AG04449 (cell line): ENCODE measurements at places on chromosomes 16 and 17.
A peak's percentile ranks its signal among the peaks of the same experiment; 100 is the strongest.

DNA sequence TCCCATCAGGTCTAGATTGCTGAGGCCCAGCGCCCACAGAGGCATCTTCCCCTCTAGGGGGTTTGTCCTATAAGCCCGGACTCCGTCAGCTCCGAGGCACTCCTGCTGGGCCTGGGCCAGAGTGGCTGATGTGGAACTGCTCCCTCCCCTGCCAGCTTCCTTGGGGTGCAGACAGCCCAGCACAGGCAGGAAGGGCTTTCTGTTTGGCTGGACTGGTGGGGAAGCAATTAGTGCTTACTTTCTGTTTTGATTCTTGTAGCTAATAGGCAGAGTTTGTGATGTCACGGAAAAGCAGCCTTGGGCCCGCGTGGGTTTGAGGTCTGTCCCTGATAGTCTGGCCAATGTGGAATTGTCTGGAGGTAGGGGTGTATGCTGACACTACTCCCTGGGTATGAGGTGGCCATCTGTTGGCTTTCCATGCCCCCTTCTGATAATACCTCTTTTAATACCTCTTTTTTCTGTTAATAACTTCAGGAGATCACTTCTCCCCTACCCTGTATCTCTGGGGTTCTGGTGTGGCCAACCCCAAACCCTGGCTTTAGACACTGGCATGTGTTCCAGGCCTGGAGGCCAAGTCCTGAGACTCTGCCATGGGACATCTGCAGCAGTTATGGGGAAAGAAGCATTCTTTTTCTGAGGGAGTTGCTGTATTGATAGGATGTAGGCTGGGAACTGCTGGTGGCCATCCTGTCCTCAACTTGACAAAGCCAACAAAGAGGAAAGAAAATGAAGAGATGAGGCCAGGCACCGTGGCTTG, 190.9 kb downstream of the RAB11FIP4 start:
- DNase-seq = no peak

DNA sequence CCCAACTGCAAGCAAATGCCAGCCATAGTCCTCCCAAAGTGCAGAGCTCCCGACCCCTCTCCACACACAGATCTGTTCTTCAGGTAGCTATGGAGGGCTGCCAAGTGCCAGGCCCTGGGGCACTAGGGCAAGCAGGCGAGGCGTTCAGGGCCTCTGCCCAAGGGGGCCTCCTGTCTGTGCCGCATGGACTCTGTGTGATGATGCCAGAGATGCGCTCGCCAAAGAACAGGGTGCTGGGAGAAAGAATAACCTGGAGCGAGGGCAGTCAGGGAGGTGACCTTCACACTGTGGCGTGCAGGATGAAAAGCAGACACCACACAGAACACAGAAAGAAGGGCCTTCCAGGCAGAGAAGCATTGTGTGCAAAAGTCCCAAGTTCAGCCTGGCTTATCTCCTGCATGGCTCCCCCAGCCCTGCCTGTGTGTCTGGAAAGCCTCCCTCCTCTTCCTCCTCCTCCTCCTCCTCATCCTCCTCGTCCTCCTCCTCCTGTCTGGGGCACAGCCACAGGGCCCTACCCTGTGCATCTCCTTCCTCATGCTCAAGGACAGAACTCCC, 44.2 kb downstream of the PEMT start:
- DNase-seq = no peak

- DNase-seq = no peak
These were observed 466 bp upstream of the HSF4 start for GRCh38 chr16:67163999-67164558.

- no peak for DNase-seq
These were observed 15.5 kb downstream of the SNF8 start for GRCh38 chr17:48928876-48929811.

- DNase-seq = no peak
These were observed 99.9 kb upstream of the ZNF750 start for GRCh38 chr17:82939621-82940135.

- DNase-seq = no peak
These were observed 6.5 kb downstream of the ZNF205 start for GRCh38 chr16:3118846-3119245.

GRCh38 chr16:30136971-30137605, 14.1 kb upstream of the MAPK3 start:
- no peak for DNase-seq

DNA sequence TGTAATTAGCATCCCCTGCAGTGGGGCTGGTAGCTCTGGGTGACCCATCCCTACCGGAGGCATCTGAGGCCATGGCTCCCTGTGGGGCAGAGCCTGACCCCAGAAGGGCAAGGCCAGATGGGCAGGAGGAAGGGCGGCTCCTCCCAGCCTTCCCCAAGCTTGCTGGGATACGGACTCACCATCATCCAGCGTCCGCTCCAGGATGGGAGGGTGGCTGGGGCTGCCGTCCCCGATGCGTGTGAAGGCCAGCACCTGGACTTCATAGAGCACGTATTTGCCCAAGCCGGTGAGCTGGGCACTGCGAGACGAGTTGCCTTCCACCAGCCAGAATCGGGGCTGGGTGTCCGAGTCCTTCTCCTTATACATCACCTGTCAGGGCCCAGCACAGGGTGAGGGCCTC, 81.6 kb upstream of the CDC42EP4 start:
- DNase-seq = no peak

GRCh38 chr17:66348584-66349165, 46.3 kb downstream of the PRKCA start:
- peak; percentile 42 for DNase-seq

DNA sequence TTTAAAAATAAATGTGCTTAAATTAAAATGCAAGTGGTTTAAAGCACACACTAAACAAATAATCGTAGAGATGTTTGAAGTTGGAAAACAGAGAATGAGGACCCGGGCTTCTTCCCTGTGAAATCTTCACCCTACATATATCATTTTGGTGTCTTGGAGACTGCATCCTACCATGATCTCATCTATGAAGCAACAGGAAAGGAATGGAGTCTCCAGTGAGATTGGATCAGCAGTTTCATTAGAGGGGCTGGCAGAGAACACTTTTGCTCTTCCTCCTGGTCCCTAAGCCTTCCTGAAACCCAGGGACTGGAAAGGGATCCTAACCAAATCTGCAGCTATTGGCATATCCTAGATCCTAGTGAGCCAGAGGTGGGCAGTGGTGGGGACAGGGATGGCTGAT, 85.0 kb downstream of the GRIN2A start:
- no peak for DNase-seq

- no peak for DNase-seq
These were observed 148.1 kb downstream of the SOCS1 start for GRCh38 chr16:11107780-11108465.

- DNase-seq = no peak
These were observed 30.0 kb downstream of the SOX9 start for GRCh38 chr17:72150632-72151460.

DNA sequence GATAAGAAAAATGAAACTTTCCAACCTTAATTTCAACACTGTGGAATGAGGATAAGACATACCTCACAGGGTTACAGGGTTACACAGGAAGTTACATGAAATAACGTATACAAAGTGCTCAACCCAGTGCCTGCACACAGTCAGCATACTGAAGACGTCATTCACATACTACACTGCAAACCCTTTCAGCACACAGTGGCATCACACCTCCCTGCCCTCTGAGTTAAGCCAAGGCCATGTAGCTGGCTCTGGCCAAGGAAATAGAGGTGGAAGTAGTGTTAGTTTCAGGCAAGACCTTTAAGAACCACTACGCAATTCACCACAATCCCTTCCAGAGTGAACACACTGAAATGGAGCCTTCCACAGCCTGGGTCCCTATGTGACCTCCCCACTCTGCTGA, 46.6 kb upstream of the GSG1L start:
- DNase-seq = no peak

DNA sequence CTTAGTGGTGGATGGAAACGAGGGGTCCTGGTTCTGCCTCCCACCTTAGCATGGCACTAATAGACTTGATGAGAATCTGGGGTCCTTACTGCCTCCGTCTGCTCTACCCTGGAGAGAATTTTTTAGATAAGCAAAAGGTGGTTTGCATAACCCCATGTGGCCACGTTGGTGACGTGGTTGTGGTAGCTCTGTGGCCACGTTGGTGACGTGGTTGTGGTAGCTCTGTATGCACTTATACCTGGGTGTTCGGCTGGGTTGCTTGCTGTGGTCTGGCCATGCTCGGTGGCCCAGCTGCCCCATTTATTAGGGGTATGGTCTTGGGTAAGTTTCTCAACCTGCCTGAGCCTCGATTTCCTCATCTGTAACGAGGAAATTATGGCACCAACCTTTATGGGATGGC, 13.0 kb downstream of the SPIRE2 start:
- no peak for DNase-seq

GRCh38 chr17:64095144-64095882, 34.6 kb downstream of the ERN1 start:
- no peak for DNase-seq

DNA sequence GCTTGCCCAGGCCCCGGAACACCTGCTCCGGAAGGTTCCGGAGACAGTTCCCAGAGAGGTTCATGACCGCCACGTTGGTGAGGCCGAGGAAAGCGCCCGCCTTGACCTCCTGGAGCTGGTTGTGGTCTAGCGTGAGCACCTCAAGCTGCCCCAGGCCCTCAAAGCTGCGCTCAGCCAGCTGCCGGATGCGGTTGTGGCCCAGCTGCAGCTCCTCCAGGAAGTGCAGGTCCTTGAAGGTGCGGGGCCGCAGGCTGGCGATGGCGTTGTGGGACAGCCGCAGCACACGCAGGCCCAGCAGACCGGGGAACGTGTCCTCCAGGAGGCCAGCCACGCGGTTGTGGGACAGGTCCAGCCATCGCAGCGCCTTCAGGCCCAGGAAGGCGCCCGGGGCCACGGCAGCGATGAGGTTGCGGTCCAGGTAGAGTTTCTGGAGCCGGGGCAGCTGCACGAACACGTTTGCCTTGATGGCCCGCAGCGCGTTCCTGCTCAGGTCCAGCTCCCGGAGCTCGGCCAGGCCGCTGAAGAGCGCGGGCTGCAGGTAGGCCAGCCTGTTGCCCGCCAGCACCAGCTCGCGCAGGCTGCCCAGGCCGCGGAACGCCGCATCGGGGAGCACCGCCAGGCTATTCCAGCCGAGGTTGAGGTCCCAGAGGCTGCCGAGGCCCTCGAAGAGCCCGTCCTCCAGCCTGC, 2.1 kb downstream of the IGFALS start:
- DNase-seq = no peak

- no peak for DNase-seq
These were observed 43.4 kb downstream of the ZNF276 start for GRCh38 chr16:89764711-89765201.

- no peak for DNase-seq
These were observed 77.4 kb downstream of the RPA1 start for GRCh38 chr17:1907216-1907631.

DNA sequence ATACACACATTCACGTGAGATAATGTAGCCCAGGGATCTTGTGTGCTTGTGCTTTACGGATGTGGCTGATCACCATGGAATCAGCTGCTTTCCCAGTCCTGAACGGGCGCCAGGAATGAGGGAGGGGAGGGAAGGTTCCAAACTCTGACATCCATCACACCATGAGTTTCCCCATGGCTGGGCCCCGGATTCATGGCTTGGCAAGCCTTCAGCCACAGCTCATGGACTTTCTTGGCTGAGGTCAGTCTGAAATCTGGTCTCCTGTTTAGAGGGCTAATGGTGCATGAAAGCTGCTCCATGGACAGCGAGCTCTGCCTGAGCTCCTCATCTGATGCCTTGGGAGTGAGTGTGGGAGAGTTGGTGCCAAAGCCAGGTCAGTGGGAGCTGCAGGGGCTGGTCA, 767.6 kb upstream of the EEF2KMT start:
- no peak for DNase-seq
